Tibial nerve (tissue), 4 donors: ENCODE measurements at places on chromosomes 1 and 21. TPM values are rescaled to one million over a fixed set of nuclear protein-coding genes. Genes with fewer than 3 reads are reported as not detected.

CR1 gene
- total RNA-seq: 6.7 TPM

DCDC2B gene
- total RNA-seq: not detected

OR6N1 gene
- total RNA-seq: not detected

C1orf185 gene
- not detected for total RNA-seq

RNF11 gene
- total RNA-seq: 56.7 TPM

ADAM15 gene
- total RNA-seq: 170 TPM

KCNA3 gene
- 0.44 TPM for total RNA-seq

PADI4 gene
- not detected for total RNA-seq

NCSTN gene
- 73.9 TPM for total RNA-seq

BEND5 gene
- 4.7 TPM for total RNA-seq

C1orf232 gene
- total RNA-seq: not detected

CFAP57 gene
- total RNA-seq: 0.22 TPM

SPRR2D gene
- total RNA-seq: not detected

CYP4Z1 gene
- 8.6 TPM for total RNA-seq

HENMT1 gene
- total RNA-seq: 1.2 TPM

HES4 gene
- total RNA-seq: 26.9 TPM

ACTL8 gene
- not detected for total RNA-seq

ALX3 gene
- total RNA-seq: not detected

FAM131C gene
- total RNA-seq: not detected

TRIM67 gene
- not detected for total RNA-seq

MAP1LC3C gene
- 5.5 TPM for total RNA-seq

KRTAP10-3 gene
- total RNA-seq: not detected

CLEC20A gene
- 4.6 TPM for total RNA-seq

GBP4 gene
- 7.8 TPM for total RNA-seq

TEKT2 gene
- 0.90 TPM for total RNA-seq

HOOK1 gene
- 0.63 TPM for total RNA-seq

TSACC gene
- not detected for total RNA-seq

ARHGAP30 gene
- 13.1 TPM for total RNA-seq

CAPN9 gene
- not detected for total RNA-seq

BSND gene
- total RNA-seq: not detected

NBPF15 gene
- 21.6 TPM for total RNA-seq

RIIAD1 gene
- total RNA-seq: not detected

NBPF6 gene
- total RNA-seq: not detected

ANGPTL3 gene
- total RNA-seq: not detected

LY9 gene
- 3.0 TPM for total RNA-seq

LGR6 gene
- not detected for total RNA-seq

TNFRSF18 gene
- total RNA-seq: not detected

NECTIN4 gene
- total RNA-seq: not detected

CD2 gene
- 1.5 TPM for total RNA-seq
